ENCODE measurements at places on chromosomes 11 and 22.

GRCh38 chr11:60810569-60810968 lies 25.4 kb downstream of the MS4A10 start:
- no peak for DNase-seq

GRCh38 chr11:86246293-86246675 lies 1.7 kb downstream of the EED start:
- no peak for DNase-seq

DNA sequence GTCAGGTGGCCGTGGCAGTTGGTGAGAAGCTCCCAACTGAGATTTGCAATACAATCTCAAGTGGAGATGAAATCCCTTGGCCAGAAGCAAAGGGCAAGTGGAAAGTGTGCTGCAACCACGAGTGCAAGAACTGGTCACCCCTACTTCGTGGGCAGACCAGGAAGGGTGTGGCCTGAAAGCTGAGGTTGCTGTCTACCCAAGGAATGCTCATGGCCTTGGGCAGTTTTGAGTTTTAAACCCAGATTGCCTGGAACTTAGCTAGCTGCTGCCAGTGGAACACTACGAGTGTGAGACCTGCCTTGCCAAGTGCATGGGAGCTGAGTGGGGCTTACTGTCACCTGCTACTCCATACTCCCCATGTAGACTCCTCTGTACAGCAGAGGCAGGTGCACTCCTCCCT lies 113.3 kb upstream of the FAT3 start:
- no peak for DNase-seq

DNA sequence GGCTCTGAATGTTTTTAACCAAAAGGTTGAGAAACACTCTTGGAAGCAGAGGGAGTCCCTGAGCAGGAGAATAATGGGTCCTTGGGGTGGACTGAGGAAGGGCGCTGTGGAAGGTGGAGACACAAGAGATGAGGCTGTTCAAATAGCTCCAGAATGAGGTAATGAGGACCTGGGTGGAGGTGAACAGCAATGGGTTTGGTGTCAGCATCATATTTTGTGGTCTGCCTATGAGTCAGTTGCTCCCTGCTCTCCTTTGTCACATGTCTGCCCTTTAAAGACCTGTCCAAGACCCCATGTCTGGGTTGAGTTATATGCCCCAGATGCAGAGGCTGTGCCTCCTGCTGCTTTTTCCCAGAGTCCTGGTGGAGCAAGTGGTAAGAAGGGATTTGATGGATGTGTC lies 113.6 kb downstream of the BARX2 start:
- DNase-seq, result no peak

DNA sequence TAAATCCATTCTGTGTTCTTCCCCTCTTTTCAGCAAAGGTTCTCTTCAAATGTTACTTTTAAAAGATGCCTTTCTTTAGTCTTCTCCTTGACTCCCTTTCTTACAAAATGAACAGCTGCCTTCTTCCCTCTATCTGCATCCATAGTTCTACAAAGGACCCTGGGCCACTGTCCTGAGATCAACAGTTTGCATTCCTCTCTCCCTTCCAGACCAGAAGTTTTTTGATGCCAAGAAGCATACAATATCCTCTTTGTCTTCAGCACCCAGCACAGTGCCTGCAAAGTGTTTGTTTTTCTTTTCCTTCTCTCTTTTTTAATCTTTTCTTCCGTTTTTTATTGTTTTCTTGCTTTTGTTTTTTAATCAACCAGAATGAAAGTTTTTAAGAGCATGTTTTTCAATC lies 183.5 kb upstream of the SNX19 start:
- peak; percentile 12 for DNase-seq

DNA sequence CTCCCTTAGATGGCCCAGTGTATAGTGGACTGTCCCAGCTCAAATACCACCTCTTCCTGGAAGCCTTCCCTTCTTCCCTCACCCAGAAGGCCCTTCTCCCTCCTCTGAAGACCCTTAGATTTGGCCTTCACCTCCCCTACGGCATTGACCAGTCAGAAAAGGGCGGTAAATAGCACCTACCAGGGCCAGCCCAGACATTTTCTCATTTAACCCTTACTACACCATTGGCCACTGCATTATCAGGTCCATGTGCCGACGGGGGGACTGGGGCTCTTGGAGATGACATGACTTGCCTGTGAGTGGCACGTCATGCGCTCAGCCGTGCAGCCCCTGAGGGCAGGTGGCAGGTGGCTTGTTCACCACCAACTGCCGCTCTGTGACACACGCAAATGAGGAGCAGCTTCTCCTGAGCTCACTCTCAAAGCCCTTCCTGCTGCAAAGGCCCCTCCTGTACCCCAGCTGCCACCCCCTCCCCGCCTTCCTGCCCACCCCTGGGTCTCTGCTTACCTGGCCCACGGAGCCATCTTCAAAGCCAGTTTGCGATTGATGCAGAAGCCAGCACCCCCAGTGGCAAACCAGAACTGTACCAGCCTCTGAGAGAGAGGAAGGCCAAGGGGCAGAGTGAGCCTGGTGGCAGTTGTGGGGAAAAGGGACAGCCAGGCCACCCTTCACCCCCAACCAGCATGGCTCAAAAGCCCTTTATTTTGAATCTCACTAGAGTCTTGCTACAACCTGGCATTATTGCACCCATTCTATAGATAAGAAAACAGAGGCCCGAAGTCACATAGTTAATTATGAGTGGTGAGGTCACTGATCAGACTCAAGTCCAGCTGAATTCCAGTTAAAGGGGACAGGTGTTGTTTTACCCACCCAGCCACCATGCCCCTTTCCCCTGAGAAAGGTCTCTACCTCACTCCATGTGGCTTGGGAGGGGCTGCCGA lies 9.5 kb downstream of the MFNG start:
- DNase-seq, result no peak
